ENCODE measurements at places on chromosomes 2 and 18. TPM values are rescaled to one million over a fixed set of nuclear protein-coding genes. Genes with fewer than 3 reads are reported as not detected.

The CNDP2 gene
- 85.4 TPM for total RNA-seq

The EML6 gene
- total RNA-seq = 1.8 TPM

The TNS1 gene
- 13.5 TPM for total RNA-seq

The C18orf54 gene
- total RNA-seq = 3.5 TPM

The TNFRSF11A gene
- total RNA-seq = 6.3 TPM

The TEKT4 gene
- total RNA-seq = not detected

All from A549 treated with DMSO at 1 μM for 4 hours (cell line).